ENCODE measurements at places on chromosomes 12 and 14.

GRCh38 chr14:99202516-99202915, 69.5 kb downstream of the BCL11B start:
- no peak for DNase-seq

DNA sequence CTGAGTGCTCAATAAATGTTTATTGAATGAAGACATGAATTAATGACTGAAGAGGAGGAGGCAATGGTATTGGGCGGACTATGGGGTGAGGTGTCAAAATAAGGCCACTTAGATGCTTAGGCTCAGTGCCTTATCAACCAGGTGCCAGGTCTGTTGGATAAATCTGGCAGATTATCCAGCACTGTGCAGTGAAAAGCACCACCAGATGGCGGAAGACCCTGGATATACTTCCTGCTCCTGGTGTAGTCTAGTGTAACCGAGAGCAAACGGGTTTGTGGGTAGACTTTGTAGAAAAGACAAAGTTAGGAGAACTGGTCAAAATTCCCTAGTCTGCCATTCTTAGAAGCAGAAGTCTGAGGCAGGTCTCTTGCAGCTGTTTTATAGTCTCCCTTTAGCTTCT, 306.3 kb downstream of the ATP23 start:
- DNase-seq, result no peak

DNA sequence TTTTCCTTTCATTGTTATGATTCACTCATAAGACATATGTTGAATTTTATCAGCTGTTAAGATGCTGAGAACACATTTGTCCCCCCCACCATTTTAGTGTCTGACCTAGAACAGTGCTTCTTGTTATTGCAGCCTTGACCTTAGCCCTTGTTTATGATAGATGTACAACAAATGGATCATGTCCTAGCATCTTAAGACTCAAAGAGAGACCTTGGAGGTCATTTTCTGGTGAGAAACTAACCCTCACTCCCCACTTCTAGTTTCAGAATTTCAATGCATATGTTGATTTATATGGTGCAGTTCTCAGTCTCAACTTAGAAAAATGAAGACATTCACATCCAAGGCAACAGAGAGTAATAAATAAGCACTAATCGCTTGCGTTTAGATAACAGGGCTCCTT, 391.2 kb downstream of the AEBP2 start:
- DNase-seq, result peak; percentile 60

GRCh38 chr12:57638096-57638495, 5.1 kb upstream of the B4GALNT1 start:
- no peak for DNase-seq

- DNase-seq, result no peak
These were observed 113.5 kb upstream of the VRK1 start for GRCh38 chr14:96683562-96684289.

DNA sequence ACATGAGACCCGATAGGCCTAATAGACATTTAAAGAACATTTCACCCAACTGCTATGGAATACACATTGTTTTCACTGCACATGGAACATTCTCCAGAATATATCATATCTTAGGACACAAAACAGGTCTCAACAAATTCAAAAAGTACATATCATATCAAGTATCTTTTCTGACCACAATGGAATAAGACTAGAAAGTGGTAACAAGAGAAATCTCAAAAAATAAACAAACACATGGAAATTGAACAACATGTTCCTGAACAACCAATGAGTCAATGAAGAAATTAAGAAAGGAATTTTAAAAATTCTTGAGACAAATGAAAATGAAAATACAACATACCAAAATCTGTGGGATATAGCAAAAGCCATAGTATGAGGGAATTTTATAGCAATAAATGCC, 208.1 kb downstream of the PTPRO start:
- DNase-seq, result no peak

- DNase-seq, result no peak
These were observed 3.2 kb upstream of the TCP11L2 start for GRCh38 chr12:106299202-106299774.

DNA sequence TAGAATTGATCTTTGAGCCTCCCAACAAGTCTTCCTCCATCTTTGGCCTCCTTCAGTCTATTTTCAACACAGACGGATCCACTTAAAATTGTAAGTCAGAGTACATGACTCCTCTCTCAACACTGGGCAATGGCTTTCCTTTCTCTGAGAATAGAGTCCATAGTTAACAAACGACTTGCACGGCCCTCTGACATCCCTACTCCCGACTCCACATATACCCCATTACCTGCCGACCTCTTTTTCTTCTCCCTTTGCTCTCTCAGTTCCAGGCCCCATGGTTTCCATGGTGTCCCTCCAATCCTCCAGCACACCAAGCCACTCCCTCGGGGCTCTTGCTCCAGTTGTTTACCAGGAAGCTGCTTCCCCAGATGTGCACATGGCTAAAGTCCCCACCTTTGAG, 84.7 kb downstream of the DNAI7 start:
- no peak for DNase-seq

DNA sequence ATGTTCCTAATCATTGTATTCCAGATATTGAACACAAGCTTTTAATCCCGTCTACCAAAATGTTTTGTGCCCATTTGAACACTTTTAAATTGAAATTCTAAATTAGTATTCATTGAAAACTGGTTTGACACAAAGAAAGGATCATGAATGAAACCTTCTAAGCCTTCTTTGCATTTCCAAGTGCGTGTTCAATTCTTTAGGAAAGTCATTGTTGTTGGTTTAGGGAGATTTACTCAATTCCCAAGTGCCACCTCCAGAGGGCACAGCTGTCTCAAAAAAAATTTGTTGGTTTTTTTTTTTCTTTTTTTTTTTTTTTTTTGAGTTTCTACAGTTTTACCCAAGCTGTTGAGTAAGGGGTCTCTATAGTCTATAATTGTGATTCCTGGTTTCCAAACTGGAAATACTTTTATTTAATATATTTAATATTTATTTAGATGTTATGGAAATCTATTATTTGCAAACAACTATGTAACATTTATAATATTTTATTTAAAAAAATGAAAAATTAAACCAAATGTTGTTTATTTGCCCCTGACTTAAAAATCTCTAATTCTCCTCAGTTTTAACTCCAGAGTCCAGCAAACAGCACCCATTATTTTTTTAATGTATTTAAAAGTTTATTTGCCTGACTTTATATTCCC, 79.9 kb downstream of the NEDD1 start:
- DNase-seq, result no peak

- DNase-seq, result peak; percentile 20
These were observed 88.4 kb upstream of the DYNC1H1 start for GRCh38 chr14:101875727-101876554.

GRCh38 chr12:121970581-121971300, 50.9 kb upstream of the BCL7A start:
- no peak for DNase-seq

DNA sequence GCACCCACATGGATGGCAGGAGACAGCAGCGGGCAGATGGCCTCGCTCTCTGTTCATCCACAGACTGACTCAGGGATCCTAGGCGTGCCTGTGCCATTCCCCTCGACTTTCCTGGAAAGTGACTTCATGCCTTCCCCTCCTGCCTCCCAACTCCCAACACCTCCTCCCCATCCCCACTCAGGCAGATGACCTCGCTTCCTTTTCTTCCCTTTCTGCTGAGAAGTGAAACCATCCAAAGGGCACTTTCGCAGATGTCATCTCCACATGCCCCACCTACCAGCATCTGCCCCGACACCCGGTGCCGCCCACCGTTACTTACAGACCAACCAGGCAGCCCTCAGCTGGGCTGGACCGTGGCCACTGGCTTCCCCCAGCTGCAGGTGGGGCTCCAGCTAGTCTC, 29.6 kb downstream of the BEGAIN start:
- DNase-seq, result no peak

- no peak for DNase-seq
These were observed 11.4 kb upstream of the FOS start for GRCh38 chr14:75267141-75267721.

DNA sequence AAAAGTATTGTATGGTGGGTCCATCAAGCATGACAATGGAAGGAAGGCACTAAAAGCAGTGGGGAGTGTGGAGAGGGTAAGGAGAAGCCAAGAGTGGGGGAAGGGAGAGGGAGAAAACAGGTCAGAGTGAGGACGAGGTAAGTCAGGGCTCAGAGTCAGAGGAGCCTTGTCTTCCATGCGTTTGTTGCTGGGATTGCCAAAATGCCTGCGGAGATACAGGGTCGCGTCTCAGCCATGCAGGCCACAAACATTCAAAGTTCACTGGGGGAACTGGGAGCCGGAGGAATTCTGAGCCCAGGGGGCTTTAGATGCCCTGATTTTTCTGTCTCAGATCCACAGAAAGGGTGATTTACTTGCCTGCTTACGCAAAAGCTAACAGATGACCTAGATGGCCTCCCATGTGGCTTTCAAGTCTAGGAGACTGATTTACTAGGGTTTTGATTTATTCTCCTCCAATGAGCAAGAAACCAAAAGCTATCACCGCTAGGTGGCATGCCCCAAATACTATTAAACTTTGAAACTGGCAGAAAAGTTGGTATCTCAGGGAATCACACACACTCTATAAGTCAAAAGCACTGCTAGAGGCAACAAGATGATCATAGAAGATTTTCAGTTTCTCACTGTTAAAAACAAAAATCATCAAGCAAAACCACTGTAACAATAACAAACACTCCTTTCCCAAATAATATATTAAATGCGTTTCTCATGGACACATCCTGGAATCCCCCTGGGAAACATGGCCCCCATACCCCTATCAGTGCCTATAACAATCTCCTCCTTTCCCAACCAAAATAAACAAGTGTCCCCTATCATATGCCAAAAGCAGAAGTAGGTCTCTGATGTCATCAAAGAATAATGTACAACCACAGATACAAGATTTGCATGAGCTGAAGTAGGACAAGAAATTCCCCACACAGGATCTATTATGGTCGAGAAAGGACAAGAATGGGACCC, 26.6 kb upstream of the MDM1 start:
- peak; percentile 51 for DNase-seq

DNA sequence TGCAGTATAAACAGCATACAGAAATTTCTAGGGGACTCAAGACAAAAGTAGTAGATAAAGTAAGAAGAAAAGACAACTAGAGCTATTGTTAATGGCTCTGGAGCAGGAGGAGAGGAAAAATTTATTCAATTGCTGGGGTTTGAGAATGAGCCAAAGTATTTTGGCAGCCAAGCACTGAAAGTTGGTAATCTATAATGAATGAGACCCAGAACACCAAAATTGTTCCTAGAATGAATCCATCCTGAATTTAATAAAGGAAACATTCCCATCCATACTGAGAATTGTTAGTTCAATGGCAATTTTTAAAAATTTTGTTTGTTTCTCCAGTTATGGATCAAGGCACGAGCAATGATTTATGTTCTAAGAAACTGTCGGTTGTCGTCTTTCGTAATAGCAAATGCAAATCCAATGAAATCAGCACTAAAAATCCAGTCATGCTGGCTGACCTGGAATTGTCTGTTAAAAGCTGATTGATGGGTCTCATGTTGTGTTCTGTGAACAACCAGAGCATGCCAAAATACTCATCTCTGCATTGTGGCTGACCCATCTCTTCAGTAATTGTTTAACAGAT, 170.9 kb upstream of the LMNTD1 start:
- no peak for DNase-seq

- DNase-seq, result no peak
These were observed 213.3 kb upstream of the CLEC14A start for GRCh38 chr14:38469156-38469555.

GRCh38 chr14:32820181-32820580, 118.5 kb upstream of the NPAS3 start:
- no peak for DNase-seq

DNA sequence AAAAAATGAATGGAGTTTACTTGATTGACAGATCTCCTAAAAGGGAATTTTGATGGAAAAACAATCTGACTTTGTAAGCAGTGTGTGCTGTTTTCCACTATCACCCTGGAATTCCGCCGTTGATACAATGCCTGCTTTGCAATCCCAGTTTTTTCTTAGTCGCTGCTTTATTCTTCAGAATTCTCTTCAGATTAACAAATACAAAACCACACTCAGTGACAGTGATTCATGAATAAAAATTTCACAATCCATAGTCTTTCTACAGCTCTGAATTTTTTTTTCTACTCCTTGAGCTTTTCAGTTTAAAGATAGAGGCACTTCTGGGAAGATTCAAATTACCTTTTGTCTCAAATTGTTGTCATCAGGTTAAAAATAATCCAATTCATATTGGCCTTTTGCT, 44.6 kb upstream of the KITLG start:
- no peak for DNase-seq

DNA sequence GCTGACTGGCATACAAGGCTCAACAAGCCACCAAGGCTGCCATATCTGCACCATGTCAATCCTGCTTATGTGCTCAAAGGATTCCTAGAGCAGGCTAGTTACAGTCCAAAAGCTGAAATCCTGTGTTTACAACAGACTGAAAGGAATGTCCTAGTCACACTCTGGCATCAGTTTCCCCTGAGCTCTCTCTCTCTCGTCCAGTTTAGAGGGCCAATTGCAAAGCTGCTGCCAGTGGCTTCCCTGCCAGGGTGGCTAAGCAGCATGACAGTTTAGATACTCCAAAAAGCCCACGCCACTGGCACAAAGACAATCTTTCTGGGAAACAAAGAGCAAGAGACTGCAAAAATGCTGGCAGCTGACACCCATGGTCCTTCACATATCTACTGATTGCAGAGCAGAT, 392.1 kb downstream of the RPS29 start:
- no peak for DNase-seq

GRCh38 chr12:104747330-104747729, 210.8 kb downstream of the SLC41A2 start:
- no peak for DNase-seq

DNA sequence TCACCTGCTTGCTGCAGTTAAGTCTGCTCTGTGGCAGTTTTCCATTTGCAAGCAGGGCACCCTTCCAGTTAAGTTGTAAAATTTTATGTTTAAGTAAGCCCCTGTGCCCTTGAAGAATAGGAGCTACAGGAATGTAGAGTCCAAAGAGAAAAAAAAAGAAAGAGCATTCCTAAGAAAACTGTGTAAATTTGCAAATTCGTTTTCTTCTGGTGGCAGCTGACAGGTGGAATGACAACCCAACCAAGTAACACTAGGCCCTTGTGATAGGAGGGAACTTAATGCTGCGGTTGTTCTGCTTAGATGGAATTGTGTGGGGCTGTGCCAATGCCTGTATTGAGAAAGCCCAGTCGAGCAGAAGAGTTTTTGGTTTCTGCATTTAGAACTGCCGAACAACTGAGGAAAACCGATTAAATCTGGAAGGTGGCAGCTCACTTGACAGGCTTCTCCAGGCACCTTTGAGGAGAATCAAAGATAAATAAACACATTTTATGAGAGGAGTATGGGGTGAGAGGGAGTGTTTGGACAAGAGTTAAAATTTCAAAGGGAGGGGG, 280.0 kb downstream of the RAD51B start:
- no peak for DNase-seq

DNA sequence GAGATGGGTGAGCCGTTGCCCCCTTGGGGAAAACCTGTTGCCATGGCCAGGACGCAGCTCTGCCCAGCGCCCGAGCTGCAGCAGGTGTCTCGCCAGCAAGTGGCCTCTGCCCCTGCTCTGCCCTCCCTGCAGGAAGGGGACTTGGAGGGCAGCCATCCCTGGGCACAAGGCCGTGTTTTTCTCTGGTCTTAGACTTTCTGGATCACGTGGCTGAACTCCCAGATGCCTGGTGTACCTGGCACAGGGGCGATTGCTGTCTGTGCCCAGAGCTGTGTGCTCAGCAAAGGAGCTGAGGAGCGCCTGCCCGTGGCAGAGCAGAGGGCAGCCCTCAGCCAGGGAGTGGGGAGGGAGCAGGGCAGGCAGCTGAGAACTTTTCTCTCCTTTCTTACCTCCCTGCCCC, 38.0 kb downstream of the TMEM63C start:
- DNase-seq, result no peak
